ENCODE measurements at places on chromosomes 7 and 10.

DNA sequence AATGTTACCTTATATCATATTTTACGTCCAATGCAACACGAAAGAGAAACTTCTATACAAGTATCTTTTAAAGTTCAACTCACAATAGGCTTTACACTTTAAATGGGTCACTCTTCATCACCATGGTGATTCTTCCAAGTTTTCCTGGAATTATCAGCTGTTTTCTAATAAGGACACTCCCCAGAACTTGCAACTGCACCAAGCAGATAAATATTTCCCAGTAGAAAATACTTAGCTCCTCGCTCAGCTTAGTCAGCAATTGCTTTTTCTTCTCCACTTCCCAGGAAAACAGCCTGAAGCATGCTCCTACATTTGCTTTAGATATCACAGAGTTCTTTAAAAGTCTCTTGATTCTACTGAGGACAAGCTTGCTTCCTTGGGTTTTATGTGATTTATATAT is 25.7 kb upstream of the ADD3 start:
- DNase-seq: no peak

- DNase-seq: no peak
Measured at GRCh38 chr7:88140947-88141346, 78.9 kb downstream of the SRI start.

- DNase-seq: no peak
Measured at GRCh38 chr10:31908157-31908556, 20.5 kb downstream of the ARHGAP12 start.

DNA sequence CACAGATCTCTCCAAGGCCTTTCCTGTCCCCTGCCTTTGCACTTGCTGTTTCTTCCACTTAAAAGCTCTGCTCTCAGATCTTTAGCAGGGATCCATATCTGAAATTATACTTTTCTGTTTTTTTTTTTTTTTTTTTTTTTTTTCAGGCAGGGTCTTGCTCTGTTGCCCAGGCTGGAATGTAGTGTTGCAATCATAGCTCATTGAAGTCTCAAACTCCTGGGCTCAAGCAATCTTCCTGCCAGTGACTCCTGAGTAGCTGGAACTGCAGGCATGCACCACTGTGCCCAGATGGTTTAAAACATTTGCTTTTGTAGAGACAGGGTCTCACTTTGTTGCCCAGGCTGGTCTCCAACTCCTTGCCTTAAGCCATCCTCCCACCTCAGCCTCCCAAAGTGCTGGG is 5.0 kb upstream of the TSPAN15 start:
- no peak for DNase-seq

DNA sequence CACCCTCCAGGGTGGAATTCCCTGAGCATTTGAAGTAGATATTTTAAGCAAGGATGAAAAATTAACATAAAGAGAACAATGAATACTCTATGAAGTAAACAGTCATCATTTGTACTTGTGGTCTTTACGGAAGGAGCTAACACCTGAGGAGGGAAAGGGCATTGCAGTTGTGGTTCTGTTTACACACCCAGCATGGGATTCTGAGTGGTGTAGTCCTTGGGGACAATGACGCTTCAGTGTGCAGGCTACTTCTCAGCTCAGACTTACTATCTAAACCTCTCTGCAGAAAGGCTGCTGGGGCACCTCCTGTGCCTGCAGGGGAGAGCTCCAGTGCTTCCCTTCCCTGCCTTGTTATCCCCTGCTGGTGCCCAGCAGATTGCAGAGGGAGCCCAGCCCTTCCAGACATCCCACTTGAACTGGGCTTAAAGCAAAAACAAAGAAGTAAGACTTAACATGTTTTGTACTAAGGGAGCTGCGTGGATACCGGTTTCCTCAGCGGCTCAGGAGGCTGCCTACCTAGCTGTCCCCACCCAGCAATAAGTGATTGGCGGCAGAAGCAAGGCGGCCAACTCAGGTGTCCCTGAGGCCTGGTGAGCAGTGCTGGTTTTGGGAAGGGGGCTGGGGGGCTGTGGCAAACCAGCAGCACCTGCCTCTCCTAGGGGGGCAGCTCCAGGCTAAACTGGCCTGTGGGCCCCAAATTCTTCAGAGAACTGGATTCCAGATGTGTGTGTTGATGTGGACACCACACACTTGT is 89.1 kb downstream of the CELF2 start:
- DNase-seq: no peak

- DNase-seq: no peak
Measured at GRCh38 chr10:25047088-25047487, 30.7 kb downstream of the THNSL1 start.

DNA sequence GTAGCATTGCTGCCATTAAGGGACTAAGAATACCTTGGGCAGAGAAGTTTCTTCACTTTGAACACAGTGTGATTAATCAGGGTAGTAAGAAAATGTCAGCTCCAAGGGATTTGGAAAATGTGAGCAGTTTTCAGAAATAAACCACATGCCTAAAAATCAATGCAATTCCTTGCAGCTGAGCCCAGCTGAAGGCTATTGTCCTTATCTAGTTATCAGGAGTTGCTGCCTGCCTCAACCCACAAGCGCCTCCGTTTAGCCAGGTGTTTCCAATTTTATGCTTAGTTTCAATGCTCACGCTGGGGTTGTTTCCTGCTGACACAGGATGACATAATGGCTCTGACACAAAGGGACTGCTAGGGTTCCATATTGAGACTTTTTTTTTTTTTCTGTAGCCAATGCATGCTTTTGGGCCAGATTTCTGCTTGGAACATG is 132.3 kb upstream of the ANK3 start:
- no peak for DNase-seq

- no peak for DNase-seq
Measured at GRCh38 chr7:130513447-130513846, 21.6 kb downstream of the MEST start.

DNA sequence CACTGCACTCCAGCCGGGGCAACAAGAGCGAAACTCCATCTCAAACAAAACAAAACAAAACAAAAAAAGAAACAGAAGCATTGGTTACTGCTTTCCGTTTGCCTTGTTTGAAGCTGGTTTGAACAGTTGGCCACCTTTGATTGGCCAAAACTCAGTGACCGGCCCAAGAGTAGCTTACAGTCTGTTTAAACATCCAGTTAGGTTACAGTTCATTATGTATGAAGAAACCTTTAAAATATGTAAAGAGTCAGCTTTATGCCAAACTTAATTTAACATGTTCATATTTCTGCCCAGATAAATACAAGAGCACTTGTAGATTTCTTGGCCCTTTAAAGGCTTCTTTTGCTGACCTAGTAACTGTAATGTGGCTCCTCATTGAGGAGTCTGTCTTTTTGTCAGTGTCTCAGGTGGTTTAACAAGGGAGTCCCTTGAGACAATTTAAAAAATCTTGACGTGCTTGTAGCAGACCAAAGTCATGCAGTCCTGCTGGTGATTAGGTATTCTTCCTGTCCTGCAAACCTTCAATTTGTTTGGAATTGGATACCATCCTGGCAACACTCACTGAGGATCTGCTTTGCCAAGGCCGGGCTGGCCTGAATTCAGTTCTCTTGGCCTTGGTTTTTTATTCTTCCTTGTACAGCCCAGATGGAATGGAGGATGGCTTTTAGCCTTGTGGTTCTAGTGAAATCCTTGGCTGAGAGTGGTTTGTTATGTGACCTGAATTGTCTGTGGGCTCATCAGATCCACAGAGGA is 128.9 kb downstream of the PLXDC2 start:
- no peak for DNase-seq

- DNase-seq: no peak
Measured at GRCh38 chr10:129483430-129484010, 16.5 kb downstream of the MGMT start.

DNA sequence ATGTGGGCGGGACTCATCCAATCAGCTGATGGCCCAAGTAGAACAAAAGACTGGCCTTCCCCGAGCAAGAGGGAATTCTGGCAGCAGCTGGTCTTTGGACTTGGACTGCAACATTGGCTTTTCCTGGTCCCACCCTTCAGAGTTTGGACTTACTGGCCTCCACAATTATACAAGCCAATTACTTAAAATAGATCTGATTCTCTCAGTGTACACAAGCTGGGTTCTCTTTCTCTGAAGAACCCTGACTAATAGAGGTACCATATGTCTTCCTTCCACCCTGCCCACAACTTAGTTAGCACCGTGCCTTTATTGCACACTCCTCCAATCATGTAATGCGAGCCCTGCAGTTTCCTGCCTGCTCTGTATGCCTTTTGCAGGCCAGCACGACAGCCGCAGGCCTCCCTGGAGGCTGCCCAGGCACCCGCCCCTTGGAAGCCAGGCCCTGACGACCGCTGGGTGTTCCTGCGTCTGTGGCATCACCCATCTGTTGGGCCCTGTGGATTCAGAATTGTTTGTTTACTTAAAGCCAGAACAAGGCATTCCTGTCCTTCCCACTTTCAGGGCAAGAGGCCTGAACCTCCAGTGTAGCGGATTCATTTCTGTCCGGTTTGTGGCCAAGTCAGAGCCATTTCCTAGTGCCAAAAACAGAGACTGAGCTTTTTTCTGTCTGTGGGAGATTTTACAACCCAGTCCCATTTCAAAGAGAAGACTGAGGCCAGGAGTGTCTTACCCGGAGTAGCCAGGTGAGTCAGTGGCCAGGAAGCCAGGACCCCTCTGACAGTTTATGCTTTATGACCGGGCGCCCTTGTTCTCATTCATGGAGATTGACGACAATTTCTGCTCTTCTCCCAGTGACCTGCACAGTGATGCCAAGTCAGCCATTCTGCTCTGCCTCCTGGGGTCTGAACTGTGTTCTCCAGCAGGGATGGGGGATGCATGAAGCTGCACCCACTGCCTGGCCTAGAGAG is 968 bp upstream of the INMT start:
- DNase-seq: no peak

DNA sequence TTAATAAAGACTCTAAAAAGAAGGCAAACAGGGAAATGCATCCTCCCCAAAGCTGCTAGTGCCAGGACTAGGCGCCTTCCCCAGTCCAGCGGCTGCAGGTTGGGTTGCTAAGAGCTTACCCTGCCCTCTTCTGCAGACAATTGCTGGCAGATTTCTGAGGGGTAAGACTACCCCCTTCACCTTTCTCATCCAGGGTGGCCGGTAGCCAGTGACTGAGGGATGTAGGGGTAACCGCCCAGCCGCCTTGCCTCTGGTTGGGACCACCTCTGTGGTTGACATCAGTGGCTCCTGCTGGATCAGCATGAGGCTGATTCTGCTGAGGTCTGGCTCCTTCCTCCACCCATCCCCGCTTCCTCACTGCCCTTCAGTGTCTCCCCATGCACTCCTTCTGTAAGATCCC is 71.2 kb downstream of the ADCYAP1R1 start:
- DNase-seq: no peak

- DNase-seq: no peak
Measured at GRCh38 chr7:51543801-51544553, 227.4 kb upstream of the COBL start.

- no peak for DNase-seq
Measured at GRCh38 chr7:67678419-67678818, 681.8 kb downstream of the TYW1 start.

GRCh38 chr10:22854935-22855421 is 72.9 kb upstream of the ARMC3 start:
- no peak for DNase-seq

DNA sequence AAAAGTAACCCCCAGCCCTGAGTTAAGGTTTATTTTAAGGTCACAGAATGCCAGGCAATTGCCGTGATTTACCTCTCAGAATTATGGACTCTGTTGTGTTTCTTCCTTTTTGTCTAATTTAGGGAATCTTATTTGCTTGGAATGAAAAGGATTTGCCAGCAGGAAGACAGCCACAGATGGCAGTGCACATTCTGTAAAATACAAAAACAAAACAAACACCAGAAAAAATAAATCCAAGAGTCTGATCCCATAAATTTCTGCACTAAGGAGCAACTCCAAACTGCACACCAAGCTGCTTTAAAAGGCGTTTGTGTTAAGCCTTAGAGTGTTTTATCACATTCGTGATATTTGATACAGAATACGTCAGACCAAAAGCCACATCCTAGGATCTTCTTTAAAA is 199.0 kb upstream of the C7orf33 start:
- no peak for DNase-seq

- no peak for DNase-seq
Measured at GRCh38 chr7:114988755-114989375, 67.0 kb downstream of the MDFIC start.

DNA sequence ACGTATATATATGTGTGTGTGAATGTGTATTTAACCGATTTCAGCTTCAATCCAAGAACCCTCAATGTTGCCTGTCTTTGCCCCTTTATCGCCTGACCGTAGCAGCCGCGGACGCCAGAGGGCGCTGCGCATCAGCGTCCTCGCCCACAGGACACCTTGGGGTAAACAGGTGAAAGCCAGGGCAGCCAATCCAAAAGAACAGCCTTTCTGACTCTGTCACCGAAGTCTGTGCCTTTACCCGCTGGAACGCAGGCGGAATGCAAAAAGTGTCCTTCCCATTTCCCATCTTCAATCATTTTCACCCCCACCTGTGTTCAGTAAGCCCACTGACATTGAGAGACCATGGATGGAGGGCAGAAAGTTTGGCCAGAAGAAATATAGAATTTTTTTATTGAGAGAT is 3.6 kb downstream of the NXPH1 start:
- DNase-seq: no peak

GRCh38 chr10:99425204-99425603 is 5.2 kb downstream of the GOT1 start:
- no peak for DNase-seq

DNA sequence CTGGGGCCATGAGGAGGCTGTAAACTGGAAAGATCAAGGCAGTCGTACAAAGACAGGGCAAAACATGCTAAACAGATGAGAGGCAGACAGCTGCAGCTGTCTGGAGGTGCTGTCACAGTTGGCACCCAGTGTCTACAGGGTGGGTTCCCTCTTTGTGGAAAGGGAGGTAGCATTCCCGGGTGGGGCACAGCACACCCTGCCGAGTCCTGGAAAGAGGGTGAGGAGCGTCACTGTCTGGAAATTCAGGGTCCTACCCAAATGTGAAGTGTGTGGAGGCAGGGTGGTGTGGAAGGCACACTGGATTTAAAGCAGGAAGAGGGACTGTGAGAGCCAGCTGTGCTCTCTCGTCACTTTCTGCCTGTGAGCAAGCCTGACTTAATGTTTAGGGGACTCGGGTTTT is 356.2 kb downstream of the SDK1 start:
- no peak for DNase-seq

GRCh38 chr10:6918305-6918704 is 338.2 kb upstream of the PRKCQ start:
- peak; percentile 50 for DNase-seq

DNA sequence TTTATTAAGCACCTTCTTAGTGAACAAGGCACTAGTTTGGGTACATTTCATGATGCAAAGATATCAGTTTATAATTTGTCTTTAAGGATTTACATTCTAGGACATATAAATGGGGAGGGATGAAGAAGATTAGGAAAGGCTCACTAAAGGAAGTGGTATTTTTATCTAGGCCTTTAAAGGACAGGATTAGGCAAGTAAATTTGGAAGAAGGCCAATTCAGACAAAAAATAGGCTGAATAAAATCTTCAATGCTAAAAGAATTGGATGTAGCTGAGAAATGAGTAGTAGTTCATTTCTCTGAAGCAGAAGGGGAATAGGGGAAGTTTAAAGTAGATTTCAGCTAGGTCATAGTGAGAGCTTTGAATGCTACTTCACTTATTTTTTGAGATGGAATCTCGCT is 4.8 kb upstream of the FAM24B start:
- no peak for DNase-seq
